Foreskin keratinocyte (primary cell): ENCODE measurements at places on chromosomes 7 and 10. TPM values are rescaled to one million over a fixed set of nuclear protein-coding genes. Genes with fewer than 3 reads are reported as not detected.

EMX2 gene
- 1.3 and 1.5 TPM in 2 replicates for total RNA-seq

NPC1L1 gene
- total RNA-seq, result not detected in 2 replicates

EPO gene
- 0.21 and 0.41 TPM in 2 replicates for total RNA-seq

KNDC1 gene
- total RNA-seq, result 0.03 and 0.04 TPM in 2 replicates

TMUB1 gene
- 38.8 and 39.7 TPM in 2 replicates for total RNA-seq

ZNF680 gene
- 6.7 and 8.2 TPM in 2 replicates for total RNA-seq

PTPRN2 gene
- not detected in 2 replicates for total RNA-seq

GCK gene
- 0.53 and 0.58 TPM in 2 replicates for total RNA-seq

NXPH1 gene
- not detected in 2 replicates for total RNA-seq

PLXNA4 gene
- total RNA-seq, result not detected in 2 replicates

CALML3 gene
- 2.7 and 4.7 TPM in 2 replicates for total RNA-seq

CYP3A4 gene
- total RNA-seq, result not detected in 2 replicates

OPN1SW gene
- not detected in 2 replicates for total RNA-seq

HTRA1 gene
- 375 and 388 TPM in 2 replicates for total RNA-seq

PIP gene
- not detected in 2 replicates for total RNA-seq

SPDYE8 gene
- total RNA-seq, result not detected in 2 replicates

CPA1 gene
- not detected in 2 replicates for total RNA-seq

ACSM6 gene
- not detected in 2 replicates for total RNA-seq

CALCR gene
- not detected in 2 replicates for total RNA-seq

ACHE gene
- total RNA-seq, result 0.10 and 0.11 TPM in 2 replicates

IFIT1 gene
- total RNA-seq, result 70.6 and 111 TPM in 2 replicates

PIK3CG gene
- total RNA-seq, result not detected in 2 replicates

NRF1 gene
- 11.6 and 11.7 TPM in 2 replicates for total RNA-seq

ZNF736 gene
- 10.0 and 10.5 TPM in 2 replicates for total RNA-seq

FOXI2 gene
- not detected in 2 replicates for total RNA-seq

TLX1 gene
- total RNA-seq, result not detected in 2 replicates

CPXM2 gene
- total RNA-seq, result not detected in 2 replicates

AFAP1L2 gene
- total RNA-seq, result 53.8 and 58.4 TPM in 2 replicates

GPR141 gene
- total RNA-seq, result not detected in 2 replicates

CYP26C1 gene
- not detected in 2 replicates for total RNA-seq

STEAP2 gene
- total RNA-seq, result 5.1 and 6.1 TPM in 2 replicates
